ENCODE measurements at places on chromosomes 4 and X.
A peak's percentile ranks its signal among the peaks of the same experiment; 100 is the strongest.

DNA sequence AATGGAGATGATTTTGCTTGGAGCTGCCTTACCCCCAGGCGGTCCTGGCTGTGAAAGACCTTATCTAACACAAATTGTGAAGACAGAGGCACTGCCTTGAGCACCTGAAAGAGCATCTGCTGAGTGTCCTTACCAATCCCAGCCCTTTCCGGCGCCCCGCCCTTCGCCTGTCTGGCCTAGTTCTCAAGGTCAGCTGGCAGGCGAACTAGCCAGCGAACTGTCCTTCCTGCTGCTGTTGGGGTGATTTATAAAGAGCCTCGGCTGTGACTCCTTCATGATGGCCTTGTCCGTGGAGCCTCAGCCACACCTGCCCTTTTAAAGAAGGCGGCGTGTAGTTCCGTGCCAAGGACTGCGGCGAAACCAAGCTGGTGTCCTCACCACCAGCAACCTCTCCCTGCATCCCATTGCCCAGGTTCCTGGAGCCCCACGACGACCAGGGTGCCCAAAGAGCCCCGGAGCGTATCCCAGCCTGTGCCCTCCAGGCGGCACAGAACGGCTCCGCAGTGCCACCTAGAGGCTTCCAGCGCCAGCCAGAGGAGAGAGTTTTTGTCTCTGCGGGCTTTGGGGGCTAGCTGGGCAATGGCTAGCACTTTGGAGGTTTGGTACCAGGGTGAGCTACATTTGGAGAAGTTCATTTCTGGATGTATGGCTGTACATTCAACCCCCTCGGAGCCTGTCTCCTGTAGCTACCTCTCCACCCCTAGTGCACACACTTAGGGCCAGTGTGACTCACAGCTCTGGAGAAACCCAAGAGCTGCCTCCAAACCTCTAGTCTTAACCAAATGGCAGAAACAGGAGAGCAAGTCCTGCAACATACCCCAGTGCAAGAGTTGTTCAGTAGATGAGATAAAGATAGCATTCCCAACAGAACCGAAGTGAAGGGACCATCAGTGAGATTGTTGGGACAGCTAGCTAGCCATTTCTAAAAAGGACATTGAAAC lies 36.8 kb upstream of the VMA21 start:
- DNase-seq = peak; percentile 3

- no peak for DNase-seq
Observed at GRCh38 chrX:554271-554670, 76.3 kb upstream of the SHOX start.

DNA sequence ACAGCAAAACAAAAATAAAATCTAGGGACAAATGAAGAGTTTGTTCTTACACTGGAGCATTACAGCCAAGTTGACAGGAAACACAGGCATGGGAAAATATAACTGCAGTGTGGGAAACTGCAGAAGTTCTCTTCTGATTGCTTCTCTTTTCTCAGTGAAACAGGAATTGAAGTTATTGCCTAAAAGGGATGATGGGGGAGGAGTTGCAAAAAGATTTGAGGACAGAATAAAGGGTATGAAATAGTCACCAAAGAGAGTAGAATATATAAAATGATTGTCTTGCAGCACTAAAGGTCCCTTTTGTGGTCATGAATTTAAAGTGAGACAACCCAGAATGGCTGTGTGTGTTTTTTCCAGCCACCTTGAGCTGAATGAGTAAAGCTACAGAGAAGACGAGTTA lies 103.7 kb downstream of the JADE1 start:
- no peak for DNase-seq

- no peak for DNase-seq
Observed at GRCh38 chrX:48794911-48795515, 6.9 kb upstream of the HDAC6 start.

- no peak for DNase-seq
Observed at GRCh38 chrX:18873189-18873791, 110.6 kb downstream of the PHKA2 start.

GRCh38 chr4:11966782-11967181 lies 538.1 kb upstream of the HS3ST1 start:
- DNase-seq = no peak

Measured in stimulated activated CD8-positive, alpha-beta memory T cell treated with anti-CD3 and anti-CD28 coated beads, Interleukin-15, amount 100 ng/mL, for 4 hours (primary cell).